Retinal pigment epithelial cell (primary cell): ENCODE measurements at places on chromosomes 7 and 10.

DNA sequence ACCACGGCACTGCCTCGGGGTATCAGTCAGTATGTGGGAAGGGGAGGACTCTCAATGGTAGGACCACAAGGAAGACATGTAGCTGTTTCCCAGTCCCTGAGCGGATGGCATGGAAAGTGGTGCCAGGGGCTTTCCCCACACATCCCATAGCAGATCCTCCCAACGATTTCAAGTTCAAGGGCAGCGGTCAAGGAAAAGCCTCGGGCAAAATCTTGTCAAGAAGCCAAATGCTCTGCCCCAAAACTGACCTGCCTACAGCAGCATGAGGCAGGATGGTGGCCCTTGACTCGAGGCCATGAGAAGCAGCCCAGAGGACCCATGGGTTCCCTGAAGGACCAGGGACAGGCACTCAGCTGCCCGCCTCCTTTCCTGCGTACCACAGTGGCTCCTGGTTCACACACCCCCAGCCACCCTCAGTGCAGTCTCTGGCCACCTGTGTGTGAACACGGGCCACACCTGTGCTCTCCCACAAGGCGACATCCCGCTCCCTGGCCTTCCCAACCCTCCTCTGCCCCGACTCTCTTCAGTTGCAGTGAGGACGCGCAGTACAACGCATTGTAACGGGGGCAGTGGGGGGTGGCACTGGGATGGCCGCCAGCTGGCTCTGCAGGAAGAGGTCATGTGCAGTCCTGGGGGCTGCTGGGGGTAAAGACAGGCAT is 43.6 kb downstream of the CTBP2 start:
- no peak for DNase-seq

GRCh38 chr7:81624650-81625631 is 144.9 kb downstream of the HGF start:
- DNase-seq = no peak

- DNase-seq = no peak
Measured at GRCh38 chr7:136123352-136123751, 146.2 kb upstream of the MTPN start.

DNA sequence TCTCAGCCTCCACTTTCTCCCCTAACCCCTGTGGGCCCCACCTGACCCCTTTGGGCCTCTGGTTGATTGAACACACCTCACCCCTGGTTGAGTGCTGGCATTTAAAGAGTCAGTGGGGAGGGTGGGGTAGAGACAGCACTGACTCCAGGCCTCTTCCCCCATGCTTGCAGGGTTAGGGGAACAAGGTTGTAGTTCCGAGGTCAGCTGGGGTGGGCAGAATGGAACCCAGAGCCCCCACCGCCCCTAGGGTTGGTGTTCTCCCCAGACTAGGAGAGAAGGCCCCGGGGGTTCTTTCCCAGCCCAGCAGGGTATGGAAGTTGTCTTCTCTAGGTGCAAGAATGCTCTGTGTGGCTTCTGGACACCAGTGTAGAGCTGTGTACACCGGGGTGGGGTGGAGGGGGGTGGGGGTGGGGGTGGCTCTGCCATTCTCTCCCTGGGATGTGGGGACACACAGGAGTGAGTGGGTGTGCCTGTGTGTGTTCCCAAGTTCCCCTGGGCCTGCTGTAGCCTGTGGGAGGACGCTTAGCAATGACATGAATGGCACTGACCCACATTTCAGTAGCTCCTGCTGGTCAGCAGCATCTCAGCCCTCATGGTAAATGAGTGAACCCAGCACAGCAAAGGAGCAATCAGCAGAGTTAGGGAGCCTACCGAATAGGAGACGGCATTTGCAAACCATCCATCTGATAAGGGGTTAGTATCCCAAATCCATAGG is 33.6 kb downstream of the PRF1 start:
- no peak for DNase-seq

GRCh38 chr10:133186416-133187090 is 26.5 kb downstream of the KNDC1 start:
- no peak for DNase-seq

GRCh38 chr7:105267244-105267643 is 121.5 kb downstream of the SRPK2 start:
- no peak for DNase-seq

DNA sequence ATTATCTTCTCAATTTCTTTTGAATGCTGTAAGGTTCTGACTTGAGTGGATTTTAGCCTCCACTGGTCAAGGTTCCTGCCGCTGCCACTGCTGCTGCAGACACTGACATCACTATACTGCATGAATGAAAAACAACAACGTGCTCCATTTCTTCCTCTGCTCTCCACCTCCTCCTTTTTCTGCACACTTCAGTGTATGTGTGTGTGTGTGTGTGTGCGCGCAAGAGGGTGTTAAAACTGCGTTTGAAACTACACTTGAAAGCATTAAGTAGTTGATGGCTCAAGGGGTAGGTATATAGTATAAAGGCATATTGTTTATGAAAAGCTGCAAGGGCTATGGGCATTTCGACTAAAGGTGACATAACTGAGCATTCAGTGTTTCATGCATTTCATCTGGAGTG is 3.5 kb downstream of the GLCCI1 start:
- DNase-seq = no peak

DNA sequence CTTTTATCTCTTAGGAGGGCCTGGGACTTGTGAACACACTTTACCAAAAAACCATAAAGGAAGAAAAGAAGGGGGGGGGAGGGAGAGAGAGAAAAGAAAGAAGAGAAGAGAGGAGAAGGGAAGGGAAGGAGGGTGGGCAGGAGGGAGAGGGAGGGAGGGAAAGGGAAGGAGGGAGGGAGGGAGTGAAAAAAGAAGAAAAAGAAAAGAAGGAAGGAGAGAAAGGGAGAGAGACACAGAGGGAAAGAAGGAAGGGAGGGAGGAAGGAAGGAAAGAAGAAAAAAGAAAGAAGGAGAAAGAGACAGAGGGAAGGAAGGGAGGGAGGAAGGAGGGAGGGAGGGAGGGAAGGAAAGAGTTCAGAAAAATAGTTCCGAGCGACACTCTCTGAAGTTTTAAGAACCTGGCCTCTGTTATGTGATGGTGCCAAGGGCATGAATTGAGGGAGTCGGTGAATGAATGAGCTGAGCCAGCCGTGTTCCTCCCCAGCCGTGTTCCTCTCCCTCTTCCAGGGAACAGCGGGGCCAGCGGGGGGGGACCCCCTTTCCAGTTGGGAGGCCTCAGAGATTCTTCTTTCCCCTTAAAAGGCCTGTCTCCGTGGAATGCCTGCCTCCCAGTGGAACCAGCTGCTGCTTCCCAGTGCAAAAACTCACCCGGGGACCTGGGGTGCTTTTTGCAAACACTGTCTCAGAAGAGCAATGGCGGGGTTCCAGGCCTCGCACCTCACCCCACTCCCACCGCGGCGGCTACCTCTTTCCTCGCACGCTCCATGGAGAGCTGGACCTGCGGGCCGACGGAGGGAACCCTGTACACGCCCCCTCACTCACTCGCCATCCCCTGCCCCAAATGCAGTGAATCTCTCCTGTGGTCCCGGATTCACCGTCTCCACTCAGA is 84.1 kb downstream of the FOXL3 start:
- DNase-seq = no peak

DNA sequence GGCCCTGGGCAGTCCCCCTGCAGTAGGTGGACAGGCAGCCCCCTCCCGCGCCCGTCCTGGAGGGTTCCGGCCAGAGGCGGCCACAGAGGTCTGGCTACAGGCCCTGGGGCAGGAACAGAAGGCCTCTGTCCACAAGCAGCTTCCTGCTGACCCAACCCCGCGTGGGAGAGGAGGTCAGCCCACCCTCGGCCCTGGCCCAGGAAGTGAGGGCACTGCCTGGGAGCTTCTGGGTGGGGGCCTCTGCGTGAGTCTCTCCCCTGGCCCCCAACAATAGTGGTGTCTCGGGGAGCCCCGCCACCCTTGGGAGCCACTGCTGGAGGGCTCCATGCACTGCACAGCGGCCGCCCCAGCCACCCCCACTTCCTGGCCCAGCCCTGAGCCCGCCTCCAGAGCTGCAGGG is 4.7 kb downstream of the MICALL2 start:
- DNase-seq = no peak

GRCh38 chr7:12111422-12112405 is 99.4 kb upstream of the TMEM106B start:
- no peak for DNase-seq

GRCh38 chr7:100366411-100367250 is 6.7 kb upstream of the PILRA start:
- no peak for DNase-seq

- DNase-seq = no peak
Measured at GRCh38 chr10:123580426-123580825, 85.7 kb upstream of the GPR26 start.

GRCh38 chr7:157469181-157470016 is 132.6 kb downstream of the DNAJB6 start:
- no peak for DNase-seq

DNA sequence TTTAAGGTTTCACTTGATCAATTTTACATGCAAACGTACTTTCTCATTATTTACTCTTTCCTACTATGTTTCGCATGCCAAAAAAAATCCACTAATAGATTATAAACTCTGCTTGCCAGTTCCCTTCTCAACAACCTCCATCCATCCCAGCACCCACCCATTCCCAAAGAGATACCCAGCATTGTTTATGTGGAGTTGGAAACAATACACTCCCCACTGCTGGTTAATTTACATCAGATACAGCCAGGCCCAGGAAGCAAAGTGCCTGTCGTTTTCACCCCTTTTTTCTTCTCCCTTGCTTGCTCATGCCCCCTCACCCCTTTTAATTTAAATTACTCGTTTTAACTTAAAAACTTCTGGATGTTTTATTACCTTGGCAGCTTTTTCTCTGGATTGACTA is 59.9 kb downstream of the HIBADH start:
- DNase-seq = no peak

GRCh38 chr7:112001091-112001826 is 204.9 kb downstream of the DOCK4 start:
- DNase-seq = peak; percentile 51

- DNase-seq = no peak
Measured at GRCh38 chr7:16397501-16398145, 23.7 kb downstream of the CRPPA start.

- no peak for DNase-seq
Measured at GRCh38 chr10:50210876-50211275, 40.4 kb downstream of the ASAH2 start.

- no peak for DNase-seq
Measured at GRCh38 chr10:34815185-34816084, at the start of gene PARD3. Gene PARD3 (minus strand): TSS chr10:34815296. CDS start chr10:34814995, 301 bp downstream.

- no peak for DNase-seq
Measured at GRCh38 chr7:759569-759968, 32.5 kb upstream of the PRKAR1B start.

GRCh38 chr10:90064295-90064694 is 362.9 kb downstream of the KIF20B start:
- no peak for DNase-seq

- DNase-seq = no peak
Measured at GRCh38 chr10:101683276-101683675, 11.7 kb downstream of the FBXW4 start.

DNA sequence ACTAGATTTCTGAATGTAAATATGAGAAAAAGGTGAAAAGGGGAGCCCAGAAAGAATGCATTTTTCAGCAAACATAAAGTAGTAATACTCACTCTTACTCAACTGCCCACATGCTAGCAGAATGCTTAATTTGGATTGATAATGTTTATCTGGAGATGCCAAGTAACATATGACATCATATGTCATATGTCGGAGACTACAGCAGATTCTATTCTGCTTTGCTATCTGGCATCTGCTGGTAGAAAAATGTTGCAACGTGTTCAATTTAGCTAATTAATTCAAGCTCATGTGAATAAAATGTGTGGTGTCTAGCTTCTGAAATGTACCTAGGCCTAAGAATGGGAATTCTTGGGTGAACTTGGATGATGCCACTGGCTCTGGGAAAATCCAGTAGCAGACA is 4.5 kb downstream of the BBIP1 start:
- no peak for DNase-seq

GRCh38 chr10:821322-821721 is 110.2 kb downstream of the LARP4B start:
- DNase-seq = no peak

GRCh38 chr10:47048526-47048905 is 137.3 kb downstream of the PTPN20 start:
- DNase-seq = no peak

- DNase-seq = no peak
Measured at GRCh38 chr7:138396251-138397070, 63.6 kb upstream of the TRIM24 start.

- DNase-seq = peak; percentile 31
Measured at GRCh38 chr7:131355917-131356777, 28.5 kb downstream of the MKLN1 start.

- DNase-seq = no peak
Measured at GRCh38 chr10:69715156-69715898, 85.3 kb downstream of the FAM241B start.

DNA sequence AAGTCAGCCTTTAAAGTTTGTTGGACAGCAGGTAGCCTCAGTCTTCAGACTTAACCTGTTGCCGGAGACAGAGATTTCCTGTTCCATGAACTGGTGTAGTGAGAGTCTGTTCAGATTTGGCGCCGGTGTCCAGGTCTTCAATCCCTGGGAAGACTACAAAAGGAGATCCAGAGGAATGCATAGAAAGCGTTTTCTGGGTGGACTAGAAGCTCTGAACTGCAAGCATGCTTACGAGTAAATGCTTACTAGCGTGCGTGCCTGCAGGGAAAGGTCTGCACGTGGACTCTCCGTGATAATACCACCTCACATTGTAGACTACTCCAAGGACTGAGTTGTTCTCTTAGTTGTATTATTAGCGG is 878 bp downstream of the GLRX3 start:
- DNase-seq = peak; percentile 15

DNA sequence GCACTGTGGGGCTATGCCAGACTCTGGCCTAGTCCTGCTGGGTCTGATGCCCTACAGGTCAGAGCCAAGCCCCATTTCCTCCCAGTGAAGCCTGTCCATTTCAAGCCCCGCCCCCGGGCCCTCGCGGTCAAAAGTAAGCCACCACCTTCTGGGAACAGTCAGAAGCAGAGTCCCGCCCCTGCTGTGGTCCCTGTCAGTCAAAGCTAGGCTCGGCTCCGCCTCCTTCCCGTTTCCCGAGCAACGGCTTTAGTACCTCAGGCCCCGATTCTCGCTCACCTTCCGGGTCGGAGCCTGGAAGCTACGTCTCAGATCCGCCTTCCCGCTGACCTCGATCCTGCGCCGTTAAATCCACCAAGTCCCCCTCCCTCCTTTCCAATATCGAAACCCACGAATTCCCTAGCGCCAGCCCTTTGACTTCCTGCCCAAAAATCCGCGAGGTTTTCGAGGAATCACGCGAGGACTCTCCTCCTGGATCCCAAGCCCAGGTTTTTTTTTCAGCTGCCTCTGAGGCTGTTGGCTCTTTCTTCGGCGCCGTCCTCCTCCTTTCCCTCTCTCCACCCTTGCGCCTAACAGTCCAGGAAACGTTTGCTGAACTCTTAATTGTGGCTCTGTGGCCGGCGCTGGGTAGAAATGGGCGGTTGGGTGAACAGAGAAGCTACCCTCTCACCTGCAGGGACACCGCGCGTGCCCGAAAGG is 11.8 kb downstream of the SFXN3 start:
- peak; percentile 87 for DNase-seq
